ENCODE measurements at places on chromosomes 12 and 14.
A peak's percentile ranks its signal among the peaks of the same experiment; 100 is the strongest.

GRCh38 chr12:91889059-91889458 lies 256.6 kb downstream of the BTG1 start:
- DNase-seq, result no peak

DNA sequence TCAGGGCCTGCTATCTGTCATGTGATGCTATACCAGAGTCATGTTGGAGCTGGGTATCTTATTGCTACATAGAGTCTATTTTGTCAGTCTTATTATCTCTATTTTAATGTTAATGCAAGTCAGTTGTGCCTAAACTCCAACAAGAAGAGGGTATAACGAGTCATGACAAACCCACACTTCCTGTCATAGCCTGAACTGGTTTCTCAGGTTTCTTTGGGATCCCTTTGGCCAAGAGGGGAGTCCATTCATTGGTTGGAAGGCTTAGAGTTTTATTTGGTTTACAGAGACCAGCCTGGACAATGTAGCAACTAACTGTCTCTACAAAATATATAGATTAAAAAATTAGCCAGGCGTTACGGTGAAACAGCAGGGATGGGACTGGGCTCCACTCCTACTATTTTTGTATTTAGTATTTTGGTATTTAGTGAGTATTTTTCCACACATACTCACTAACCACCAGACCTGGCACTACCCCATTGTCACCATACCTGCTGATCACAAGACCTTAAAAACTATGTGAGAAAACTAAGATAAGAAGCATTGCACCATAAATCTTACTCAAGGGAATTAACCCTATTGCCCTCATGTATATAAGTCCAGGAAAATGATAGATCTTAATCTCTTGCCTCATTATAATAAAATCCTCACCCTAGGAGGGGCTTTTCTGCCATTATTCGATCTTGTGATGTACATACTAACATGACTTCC lies 387.5 kb downstream of the IPO8 start:
- DNase-seq, result no peak

GRCh38 chr12:132326646-132327045 lies 2.7 kb downstream of the GALNT9 start:
- DNase-seq, result no peak

DNA sequence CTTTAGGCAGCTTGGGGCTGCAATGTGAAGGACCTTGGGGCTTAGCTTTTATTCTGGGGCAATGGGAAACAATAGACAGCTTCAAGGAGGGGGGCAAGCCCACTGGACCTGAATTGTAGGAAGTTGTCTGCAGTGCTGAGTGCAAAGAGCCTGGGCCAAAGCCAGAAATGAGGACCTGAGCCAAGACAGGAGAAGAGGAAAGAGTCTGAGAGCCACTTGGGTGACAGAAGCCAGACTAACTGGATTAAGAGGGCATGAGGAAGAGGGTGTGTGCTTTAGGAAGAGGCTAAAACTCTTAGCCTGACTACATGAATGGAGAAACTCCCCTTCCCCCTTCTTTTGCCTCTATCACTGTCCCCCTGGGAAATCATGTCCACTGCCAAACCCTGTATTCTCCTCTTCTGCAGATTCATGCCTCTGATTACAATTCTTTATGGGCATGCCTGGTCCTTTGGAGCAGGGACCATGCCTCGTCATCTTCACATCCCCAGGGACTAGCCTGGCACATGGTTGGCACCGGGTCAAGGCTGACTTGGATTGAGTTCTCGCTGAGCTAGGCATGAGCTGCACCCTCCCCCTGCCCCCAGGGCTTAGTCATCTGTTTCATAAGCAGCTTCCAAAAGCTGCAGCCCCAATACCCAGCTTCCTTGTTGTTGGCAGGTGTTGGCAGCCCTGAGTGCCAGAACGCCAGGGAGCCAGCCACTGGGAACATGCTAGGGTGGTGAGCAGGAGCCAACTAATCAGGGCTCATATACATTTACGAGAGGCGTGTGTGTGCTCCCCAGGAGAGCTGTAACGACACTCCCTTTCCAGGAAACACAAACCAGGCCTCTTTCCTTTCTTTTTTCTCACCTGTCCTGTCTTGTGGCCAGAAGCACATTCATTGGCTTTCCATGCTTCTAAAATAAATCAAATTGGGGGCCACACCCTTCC lies 27.7 kb upstream of the JDP2 start:
- DNase-seq, result no peak

DNA sequence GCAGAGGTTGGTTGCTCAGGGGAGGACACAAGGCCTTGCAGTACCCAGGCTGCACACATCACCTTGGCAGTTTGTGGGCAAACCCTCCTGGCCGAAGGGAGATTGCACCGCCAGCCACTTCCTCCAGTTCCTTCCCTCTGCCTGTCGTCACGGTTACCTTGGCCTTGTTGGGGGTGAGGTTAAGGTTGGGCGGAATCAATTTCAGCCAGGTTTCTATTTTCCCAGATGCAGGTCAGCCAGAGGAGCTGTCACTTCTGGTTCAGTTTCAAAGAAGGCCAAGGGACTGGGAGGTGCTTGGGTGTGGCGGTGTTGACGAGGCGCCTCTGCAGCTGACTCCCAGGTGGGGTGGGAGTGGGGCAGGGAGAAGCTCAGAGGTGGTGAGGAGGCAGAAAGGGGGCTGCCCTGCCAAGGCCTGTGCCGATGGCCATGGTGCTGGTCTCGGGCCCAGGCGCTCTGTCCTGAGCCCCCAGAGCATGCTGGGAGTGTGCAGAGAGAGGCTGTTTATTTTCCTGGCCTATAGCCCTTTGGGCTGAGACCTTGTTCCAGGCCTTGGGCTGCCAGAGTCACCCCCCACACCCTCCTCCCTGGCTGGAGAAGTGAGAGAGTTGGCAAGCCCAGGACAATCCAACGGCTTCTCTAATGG lies 31.4 kb downstream of the JDP2 start:
- peak; percentile 70 for DNase-seq

DNA sequence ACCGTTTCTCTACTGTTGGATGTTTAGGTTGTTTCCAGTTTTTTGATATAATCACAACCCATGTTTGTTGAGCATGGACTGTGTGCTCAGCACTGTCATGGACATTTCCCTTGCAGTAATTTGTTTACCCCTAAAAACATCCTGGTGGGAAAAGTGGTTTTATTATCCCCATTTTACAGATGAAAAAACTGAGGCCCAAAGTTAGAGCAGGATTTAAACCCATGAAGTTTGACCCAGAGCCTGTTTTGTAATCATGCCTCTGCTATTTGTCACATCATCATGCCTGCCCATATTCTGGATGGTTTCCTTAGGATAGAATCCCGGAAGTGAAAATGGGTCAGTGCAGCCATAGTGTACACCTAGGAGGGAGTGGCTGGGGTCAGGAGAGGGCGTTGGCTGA lies 17.0 kb upstream of the LRP1-AS start:
- no peak for DNase-seq

DNA sequence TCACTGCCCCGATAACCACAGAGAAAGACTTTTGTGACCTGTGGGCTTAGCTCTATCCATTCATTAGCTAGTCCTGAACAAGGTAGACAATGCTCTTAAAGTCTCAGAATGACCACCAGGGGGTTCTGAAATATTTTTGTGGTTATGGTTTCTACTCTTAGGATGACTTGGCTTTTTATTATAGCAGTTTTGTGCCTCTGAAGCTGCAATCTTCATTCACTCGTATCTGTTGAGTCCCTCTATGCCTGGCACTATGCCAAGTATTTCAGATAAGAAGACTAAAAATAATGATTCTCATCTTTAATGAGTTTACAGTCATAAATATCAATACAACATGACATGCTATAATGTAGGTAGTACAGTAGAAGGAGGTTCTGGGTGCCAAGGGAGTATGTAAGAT lies 130.8 kb upstream of the TRHDE start:
- DNase-seq, result peak; percentile 23

DNA sequence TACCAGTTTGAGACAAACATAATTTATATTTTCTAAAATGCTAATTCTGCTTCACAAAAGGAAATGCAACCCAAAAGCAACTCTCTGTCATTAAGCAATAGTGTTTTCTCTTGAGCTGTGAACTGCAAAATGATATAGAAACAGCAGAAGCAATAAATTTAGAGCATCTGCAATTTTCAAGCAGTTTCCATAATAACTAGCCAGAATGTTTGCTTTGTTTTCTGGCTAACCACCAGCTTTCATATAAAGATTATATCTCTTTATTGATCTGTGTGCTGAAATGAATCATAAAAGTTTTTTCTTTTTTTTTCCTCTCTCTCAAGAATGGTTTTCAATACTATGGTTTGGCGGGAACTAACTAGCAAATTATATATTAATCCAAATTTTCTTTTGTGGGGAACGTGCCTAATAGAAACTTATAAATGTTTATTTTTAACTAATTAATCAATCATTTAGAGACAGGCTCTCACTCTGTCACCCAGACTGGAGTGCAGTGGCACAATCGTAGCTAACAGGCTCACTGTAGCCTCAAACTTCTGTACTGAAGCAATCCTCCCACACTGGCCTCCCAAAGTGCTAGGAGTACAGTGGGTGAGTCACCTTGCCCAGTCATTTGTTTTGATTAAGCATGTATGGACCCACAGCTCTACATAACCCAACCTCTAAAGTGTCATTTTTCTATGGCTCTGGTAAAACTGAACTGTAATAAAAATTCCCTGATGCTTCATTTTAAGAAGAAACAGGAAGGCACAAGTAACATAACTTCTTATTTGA lies 830.1 kb upstream of the MGAT4C start:
- no peak for DNase-seq

DNA sequence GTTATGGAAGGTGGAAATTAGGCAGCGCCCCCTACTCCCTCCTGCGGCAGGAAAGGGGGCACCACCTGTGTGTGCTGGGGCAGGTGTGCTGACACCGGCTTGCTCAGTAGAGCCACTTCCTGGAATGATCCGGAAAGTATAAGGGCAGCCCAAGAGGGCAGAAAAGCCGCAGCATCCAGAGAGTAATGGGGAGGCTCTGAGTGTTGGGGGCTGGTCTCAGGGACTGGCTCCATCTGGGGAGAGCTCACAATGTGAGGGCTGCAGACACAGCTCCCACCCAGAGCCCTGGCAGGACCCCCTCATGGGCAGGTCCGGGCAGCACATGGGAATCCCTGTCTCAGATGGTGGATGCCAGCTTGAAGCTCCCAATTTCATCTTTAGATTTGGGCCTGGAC lies 187.6 kb upstream of the C14orf180 start:
- no peak for DNase-seq

- DNase-seq, result no peak
Measured at GRCh38 chr14:21454843-21455544, 929 bp downstream of the CHD8 start.

GRCh38 chr12:31574803-31575575 lies 15.9 kb downstream of the DENND5B start:
- no peak for DNase-seq

- no peak for DNase-seq
Measured at GRCh38 chr12:124695861-124696260, 128.4 kb upstream of the NCOR2 start.

DNA sequence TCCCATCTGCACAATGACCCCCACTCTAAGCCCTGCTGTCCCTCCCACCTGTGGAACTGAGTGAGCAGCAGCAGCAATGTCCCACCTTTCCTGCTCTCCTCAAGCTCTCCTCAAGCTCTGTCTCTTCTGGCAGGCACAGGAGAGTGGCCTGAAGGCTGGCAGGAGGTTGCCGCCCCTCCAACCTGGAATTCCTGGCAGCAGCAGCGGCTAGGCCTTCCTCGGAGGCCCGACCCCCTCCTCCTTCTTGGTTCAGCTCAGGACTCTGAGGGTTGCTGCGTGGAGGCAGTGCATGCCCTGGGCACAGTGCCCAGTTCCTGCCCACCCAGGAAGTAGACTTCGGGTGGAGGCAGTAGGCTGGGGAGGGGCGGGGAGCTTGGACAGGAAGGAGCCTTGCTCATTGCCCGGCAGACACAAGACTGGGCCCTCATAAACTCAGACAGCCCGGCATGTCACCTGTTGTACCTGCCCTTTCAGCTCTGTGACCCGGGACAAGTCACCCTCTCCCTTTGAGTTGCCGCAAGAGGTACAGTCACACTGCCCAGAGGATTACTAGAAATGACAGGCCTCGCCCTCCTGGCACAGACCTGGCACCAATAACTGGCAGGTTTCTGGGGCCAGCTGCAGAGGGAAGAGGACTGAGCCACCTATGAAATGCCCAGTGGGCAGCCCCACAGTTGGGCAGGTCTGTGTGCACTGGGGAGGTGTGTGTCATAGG lies 2.1 kb upstream of the SERPINA1 start:
- no peak for DNase-seq

DNA sequence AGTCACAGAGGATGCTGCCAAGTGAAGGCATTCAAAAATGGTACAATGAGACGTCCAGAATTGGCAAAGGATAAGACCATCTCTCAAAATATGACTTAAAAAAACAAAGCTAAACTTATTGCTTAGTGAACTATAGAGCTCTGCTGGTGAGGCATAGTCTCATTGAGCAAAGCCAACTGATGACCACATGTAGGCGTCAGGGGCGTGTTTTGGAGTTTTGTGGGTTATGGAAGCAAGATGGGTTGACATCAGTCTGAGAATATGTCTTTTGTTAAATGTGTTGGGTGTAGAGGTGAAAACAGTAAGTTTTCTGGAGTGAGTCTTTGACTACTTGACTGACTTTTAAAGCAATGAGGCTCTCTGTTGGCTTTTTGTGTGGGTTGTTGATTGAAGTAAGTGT lies 47.2 kb downstream of the ATL1 start:
- DNase-seq, result no peak

GRCh38 chr12:76921891-76922664 lies 43.3 kb upstream of the CSRP2 start:
- DNase-seq, result no peak

- no peak for DNase-seq
Measured at GRCh38 chr12:93857991-93858447, 180.8 kb downstream of the CRADD start.

DNA sequence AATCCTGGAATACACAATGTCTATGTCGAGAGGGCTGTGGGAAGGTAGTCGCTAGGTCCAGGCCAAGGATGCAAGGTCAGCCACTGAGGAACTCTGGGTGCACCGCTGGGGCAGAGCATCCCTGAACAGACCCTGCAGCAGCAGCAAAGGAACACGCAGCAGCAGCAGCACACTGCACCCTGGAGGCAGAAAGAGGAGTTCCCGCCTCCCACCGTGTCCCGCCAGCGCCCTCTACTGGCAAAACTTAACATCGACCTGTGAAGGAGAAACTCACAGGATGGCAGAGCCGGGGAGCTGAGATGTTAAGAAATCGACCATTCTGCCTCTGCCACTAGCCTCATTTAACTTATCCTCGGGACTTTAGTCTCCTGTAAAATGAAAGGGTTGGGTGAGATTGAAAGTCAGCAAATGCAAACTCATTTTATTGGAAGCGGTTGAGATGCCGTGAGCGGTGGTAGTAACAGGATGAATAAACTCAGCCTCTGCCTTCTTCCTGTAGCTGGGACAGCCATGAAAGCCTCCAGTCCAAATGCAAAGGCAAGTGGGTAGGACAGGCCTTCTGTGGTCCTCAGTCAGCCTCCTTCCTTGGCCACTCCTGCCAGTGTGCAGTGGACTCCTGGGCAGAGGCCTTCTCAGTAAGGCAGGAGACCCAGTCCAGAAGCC lies 45.6 kb downstream of the STAB2 start:
- DNase-seq, result peak; percentile 66

Data from Jurkat, Clone E6-1 (cell line).